Naive thymus-derived CD8-positive, alpha-beta T cell (primary cell): ENCODE measurements at places on chromosomes 3 and 15.

DNA sequence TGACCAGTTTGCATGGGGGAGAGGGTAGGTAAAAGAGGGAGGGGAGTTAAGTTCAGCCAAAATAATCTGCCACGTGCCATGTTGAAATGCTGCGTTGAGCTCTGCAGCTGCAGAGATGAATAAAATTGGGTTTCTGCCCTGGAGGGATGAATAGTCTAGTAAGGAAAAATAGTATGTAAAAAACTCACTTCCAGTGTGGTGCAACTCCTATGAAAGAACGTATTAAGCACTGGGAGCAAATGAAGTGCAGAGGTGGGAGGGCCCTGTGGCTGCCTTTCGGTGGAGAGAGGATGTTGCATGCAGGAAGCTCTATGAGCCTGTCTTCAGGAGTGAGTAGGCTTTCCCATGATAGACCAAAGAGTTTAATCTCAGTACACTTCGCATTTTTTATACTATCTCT is 8.6 kb downstream of the CEP63 start:
- peaks cover 69% of the 10 kb centered on the region for H3K4me1 ChIP-seq
- peaks cover 40% of the 10 kb centered on the region for H3K36me3 ChIP-seq
- H3K27ac ChIP-seq, result no peak overlapping the region
- DNase-seq, result no peak
- H3K27me3 ChIP-seq, result no peaks in the 10 kb centered on the region
- no peak overlapping the region for H3K4me3 ChIP-seq

- no peak overlapping the region for H3K4me3 ChIP-seq
- H3K4me1 ChIP-seq, result no peaks in the 10 kb centered on the region
- H3K27me3 ChIP-seq, result no peaks in the 10 kb centered on the region
- DNase-seq, result no peak
- no peak overlapping the region for H3K27ac ChIP-seq
- no peaks in the 10 kb centered on the region for H3K36me3 ChIP-seq
Observed at GRCh38 chr3:161914703-161915417, 418.3 kb downstream of the OTOL1 start.

- H3K4me1 ChIP-seq, result peaks cover 21% of the 10 kb centered on the region
- H3K27me3 ChIP-seq, result no peaks in the 10 kb centered on the region
- no peak overlapping the region for H3K4me3 ChIP-seq
- peaks cover 7% of the 10 kb centered on the region for H3K36me3 ChIP-seq
- H3K27ac ChIP-seq, result no peak overlapping the region
Observed at GRCh38 chr15:57015897-57016296, 97.5 kb downstream of the TCF12 start.

- peaks cover 22% of the 10 kb centered on the region for H3K36me3 ChIP-seq
- H3K27me3 ChIP-seq, result no peaks in the 10 kb centered on the region
- no peak for DNase-seq
Observed at GRCh38 chr15:100308608-100309007, 33.2 kb downstream of the ADAMTS17 start.

DNA sequence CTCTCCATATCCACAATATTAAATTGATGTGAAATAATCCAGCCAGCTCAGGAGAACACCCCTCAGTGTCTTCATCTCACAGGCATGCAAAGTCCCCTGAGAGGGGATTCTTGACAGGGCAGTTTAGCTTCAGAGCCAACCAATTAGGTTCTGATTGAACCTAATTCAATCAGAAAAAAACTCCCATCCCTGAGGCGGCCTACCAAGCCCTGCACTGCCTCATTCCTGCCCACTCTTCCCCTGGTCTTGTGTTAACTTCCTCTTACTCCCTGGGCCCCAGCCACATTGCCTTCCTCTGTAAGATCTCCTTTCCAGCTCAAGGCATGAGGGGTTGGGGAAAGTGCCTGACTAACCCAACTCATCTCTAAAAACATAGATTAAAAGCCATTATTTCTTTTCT is 46.1 kb downstream of the FRMD4B start:
- peak overlapping the region; percentile 47 for H3K27ac ChIP-seq
- peaks cover 5% of the 10 kb centered on the region for H3K36me3 ChIP-seq
- H3K4me3 ChIP-seq, result no peak overlapping the region
- no peaks in the 10 kb centered on the region for H3K27me3 ChIP-seq
- H3K4me1 ChIP-seq, result no peaks in the 10 kb centered on the region
